ENCODE measurements at places on chromosomes 6 and 20. TPM values are rescaled to one million over a fixed set of nuclear protein-coding genes. Genes with fewer than 3 reads are reported as not detected.

DNA sequence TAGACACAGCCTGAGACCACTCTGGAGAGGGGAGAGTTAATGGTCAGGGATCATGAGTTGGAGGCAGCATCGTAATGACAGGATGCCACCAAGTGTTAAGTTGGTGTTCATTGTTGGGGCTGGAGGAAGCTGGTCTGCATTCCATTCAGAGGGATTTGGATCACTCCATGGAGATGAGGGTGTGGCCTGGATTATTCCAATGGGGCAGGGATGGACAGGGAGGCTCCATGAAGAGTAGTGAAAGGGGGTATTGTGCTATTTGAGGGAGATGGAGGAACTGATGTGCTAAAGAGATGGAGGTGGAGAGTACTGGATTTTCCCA, 1.1 kb downstream of the SAPCD1 start:
- peaks cover 6% of the 10 kb centered on the region for H3K36me3 ChIP-seq
- H3K27me3 ChIP-seq: no peaks in the 10 kb centered on the region
- no peak for DNase-seq

The OPN5 gene
- not detected for total RNA-seq

- no peaks in the 10 kb centered on the region for H3K27me3 ChIP-seq
- H3K4me1 ChIP-seq: no peaks in the 10 kb centered on the region
- no peak overlapping the region for H3K4me3 ChIP-seq
- H3K36me3 ChIP-seq: no peaks in the 10 kb centered on the region
- H3K27ac ChIP-seq: no peak overlapping the region
Observed at GRCh38 chr6:81820422-81820821, 67.9 kb upstream of the TENT5A start.

GRCh38 chr6:131929264-131929663, 21.9 kb downstream of the CCN2 start:
- no peak overlapping the region for H3K27ac ChIP-seq
- H3K27me3 ChIP-seq: no peaks in the 10 kb centered on the region
- no peak overlapping the region for H3K4me3 ChIP-seq
- no peaks in the 10 kb centered on the region for H3K36me3 ChIP-seq
- DNase-seq: no peak
- no peaks in the 10 kb centered on the region for H3K4me1 ChIP-seq

The CLDN20 gene
- total RNA-seq: not detected

GRCh38 chr6:36677059-36677749, 1.3 kb upstream of the CDKN1A start:
- H3K4me3 ChIP-seq: no peak overlapping the region
- no peaks in the 10 kb centered on the region for H3K27me3 ChIP-seq
- no peaks in the 10 kb centered on the region for H3K36me3 ChIP-seq
- peaks cover 22% of the 10 kb centered on the region for H3K4me1 ChIP-seq
- H3K27ac ChIP-seq: no peak overlapping the region
